Sciatic nerve (tissue), 2 donors: ENCODE measurements at places on chromosomes 5 and 9.

- DNase-seq = no peak
Measured at GRCh38 chr5:169304175-169304574, 3.2 kb upstream of the SLIT3 start.

- DNase-seq = no peak
Measured at GRCh38 chr9:73152953-73153352, 1.3 kb downstream of the ANXA1 start.

DNA sequence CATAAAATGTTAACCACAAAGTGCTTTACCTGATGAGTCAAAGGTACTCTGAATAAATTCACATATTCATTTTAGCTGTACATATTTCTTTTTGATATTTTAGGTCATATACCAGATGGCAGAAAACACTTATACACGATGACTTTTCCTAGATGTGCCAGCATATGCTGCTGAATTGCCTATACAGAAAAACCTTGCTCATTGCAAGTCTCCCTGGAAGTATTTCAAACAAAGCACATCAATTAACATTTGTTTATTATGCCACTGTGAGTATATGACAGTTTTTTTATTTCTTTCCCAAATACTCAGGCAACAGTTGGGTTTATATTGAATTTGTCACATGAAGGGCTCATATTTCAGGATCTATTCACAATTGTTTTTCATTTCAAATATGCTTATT is 180.8 kb downstream of the TMEM232 start:
- no peak for DNase-seq

DNA sequence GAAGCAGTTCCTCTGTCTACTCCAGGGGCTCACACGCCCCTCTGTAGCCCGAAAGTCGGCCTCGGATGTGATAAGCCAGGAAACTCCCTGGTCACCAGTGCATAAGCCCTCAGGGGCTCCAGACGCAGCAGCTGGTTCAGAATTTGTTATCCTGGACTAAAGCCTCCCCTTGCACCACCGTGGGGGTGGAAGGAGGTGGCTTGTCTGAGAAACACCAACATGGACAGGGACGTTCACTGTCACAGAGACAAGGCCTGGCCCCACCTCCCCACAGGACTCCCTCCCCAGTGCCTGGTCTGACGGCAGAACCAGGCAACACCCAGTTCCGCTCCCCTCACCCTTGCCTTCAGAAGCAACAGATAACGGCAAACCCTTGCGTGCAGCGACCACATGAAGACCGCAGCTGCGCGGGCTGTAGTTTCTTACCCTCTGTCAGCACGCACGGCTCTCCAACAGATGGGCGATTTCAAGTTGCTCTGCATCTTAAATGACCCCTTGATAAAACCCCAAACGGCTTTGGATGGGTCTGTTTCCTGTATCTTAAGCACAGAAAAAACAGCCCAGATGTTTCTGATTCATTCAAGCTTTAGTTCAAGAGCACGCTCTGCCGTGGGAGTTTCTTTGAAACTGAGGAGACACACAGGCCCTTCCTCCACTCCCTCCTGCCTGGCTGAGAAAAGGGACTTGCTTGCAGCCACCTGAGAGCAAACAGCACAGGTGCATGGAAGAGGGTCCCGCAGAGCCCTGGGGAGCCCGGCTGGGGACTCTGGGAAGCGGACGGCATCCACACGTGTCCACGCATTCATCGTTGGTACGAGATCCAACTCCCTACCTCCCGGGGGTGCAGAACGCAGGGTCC is 44.7 kb upstream of the NKD2 start:
- DNase-seq = peak; percentile 56

DNA sequence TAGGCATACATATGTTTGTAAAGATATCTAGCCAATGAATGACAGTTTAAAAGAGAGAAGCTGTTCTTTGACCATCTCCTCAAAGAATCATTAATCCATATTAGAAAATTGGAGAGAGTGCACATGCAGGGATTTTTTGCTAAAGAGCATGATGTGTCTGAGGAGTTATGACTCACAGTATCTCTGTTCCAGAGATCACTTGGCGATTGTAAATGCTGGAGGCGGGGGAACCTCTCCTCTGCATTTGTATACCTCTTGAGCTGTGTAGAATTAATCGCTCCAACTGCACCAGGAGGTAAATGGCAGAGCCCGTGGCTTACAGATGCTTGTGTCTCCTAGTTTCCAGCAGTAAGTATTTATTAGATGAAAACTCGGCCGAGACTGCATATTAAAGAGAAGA is 3.6 kb upstream of the SPATA31D1 start:
- no peak for DNase-seq
